ENCODE measurements at places on chromosomes 5 and 9.

GRCh38 chr5:177592905-177593304 lies 902 bp downstream of the TMED9 start:
- DNase-seq: no peak

DNA sequence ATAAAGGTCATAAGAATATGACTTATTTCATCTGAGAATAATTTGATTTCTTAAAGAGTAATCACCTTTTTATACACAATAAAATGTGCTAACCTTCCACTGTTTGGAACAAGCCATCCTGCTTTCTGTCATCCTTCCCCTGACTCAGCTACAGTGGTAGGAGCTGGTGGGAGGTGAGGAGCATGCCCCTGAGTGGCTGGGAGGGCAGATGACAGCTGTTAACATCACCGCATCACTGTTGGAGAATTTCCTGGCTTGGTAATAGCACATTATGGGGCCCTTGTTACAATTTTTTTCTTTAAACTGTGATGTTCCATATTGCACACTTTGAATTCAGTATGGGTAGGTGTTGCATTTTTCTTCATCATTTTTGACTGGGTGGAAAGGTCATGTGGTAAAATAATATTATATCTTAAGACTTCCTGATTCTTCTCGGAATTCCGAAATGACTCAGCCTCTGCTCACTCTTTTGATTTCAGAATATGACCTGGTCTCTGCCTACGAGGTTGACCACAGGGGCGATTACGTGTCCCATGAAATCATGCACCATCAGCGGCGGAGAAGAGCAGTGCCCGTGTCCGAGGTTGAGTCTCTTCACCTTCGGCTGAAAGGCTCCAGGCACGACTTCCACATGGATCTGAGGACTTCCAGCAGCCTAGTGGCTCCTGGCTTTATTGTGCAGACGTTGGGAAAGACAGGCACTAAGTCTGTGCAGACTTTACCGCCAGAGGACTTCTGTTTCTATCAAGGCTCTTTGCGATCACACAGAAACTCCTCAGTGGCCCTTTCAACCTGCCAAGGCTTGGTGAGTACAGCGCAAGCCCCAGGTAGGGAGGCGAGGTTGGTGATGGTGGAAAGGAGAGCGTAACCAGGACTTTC lies 5.8 kb downstream of the ADAMTS16 start:
- no peak for DNase-seq

GRCh38 chr5:80234116-80234948 lies 21.5 kb downstream of the SERINC5 start:
- DNase-seq: no peak

DNA sequence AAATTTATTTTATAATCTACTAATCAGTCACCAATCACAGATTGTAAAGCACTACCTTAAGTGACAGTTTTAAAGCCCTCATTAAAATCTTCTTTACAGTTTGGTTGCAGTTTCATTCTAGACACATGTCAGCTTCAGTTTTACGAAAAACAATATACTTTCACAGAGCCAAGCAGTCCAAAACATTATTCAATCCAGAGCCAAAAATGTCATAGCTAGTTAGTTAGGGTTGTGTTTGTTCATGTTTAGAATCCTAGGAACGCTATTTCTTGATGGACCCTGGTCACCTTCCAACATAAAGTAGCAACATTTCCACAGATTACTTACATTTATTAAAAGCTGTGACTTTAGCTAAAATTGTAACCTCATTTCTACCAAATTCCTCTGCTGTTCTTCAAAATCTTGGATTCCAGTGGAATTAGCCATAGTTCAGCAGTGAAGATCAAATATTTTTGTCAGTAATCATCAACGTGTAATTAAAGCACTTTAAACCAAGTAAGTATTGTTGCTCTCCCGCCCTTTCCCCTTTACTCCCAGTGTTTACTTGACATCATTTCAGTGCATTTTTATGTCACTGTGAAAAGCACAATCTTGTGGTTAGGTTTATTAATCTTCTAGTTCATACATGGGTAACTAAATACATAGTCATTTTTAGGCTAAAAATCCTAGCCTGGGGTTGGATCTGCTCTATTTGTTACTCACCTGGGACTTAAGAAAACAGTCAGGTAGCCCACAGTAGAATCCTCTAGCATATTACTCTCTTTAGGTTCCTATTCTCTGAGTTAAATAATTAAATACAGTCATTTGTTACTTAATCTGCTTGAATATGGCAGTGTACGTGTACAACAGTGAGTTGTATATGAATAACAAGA lies 74.3 kb downstream of the NIPBL start:
- DNase-seq: no peak

DNA sequence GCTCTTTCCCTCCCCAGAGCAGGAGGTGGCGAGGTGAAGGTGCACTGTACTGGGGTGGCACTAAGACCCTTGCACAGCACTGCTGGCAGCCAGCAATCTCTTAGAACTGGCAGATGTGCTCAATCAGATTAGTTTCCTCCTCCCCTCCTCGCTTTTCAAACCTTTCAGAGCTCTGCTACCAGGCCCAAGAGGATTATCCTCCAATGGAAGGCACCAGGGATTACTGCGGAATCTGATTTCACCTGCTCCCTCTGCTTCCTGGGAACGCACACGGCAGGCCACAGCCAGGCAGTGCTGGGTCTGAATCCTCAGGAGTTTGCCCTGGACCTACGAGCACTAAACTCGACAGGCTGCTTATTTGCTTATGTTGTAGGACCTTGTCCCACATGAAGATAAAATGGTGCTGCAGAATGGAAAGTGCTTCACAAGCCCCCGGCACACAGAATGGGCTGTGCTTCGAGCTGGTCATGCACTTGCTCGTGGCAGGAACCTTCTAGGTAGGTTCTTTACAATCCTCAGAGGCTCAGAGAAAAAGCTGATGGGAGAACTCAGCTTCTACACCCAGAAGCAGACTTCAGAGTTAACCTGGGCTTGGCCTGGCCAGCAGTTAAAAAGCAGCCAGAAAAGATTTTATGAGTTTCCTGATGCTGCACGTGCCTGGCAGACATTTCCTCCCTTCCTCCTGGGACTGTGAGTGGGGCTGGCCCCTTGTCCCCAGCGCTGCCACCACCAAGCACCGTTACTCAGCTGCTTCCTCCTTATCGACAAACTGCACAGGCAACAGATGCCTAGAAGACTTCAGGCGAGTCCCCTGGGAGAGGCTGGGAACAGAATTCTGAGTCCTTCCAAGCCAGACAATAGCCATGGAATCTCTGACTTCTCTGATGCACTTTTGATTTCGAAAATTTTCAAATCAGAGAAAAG lies 33.1 kb downstream of the FABP6 start:
- no peak for DNase-seq

- no peak for DNase-seq
Observed at GRCh38 chr5:72498284-72498683, 8.9 kb downstream of the ZNF366 start.

GRCh38 chr5:148393390-148393741 lies 9.6 kb downstream of the FBXO38 start:
- no peak for DNase-seq

DNA sequence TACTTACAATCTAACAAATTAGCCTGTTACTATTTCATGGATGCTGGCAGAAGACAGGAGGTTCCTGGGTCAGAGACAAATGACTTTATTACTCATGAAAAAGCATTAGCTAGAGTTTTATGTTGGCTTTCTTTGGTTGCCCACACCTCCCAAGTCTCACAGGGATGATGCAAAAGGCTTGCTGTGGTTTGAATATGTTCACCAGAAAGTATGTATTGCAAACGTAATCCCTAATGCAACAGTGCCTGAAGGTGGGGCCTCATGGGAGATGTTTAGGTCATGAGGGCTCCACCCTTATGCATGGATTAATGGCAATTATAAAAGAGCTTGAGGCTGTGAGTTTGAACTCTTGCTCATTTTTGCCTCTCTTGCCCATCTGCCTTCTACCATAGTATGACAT lies 28.5 kb downstream of the DPYSL3 start:
- no peak for DNase-seq

DNA sequence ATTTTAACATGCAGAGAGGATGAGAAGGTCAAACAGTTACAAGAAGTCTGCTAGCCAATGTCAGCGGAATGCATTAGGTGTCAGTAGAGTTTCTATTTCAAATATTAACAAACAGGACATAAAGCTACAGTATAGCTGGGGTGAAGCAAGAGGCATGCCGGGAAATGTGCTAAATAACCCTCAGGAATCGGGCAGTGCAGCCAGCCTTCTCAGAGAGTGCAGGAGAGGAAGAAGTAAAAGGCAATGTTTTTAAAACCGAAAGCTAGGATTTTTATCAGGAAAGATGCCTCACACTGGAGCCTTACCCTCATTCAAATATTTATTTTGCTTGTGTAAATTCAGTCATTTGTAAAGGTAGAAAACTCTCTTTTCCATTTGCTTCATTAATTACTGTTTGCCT lies 59.1 kb upstream of the SH3GL2 start:
- no peak for DNase-seq

DNA sequence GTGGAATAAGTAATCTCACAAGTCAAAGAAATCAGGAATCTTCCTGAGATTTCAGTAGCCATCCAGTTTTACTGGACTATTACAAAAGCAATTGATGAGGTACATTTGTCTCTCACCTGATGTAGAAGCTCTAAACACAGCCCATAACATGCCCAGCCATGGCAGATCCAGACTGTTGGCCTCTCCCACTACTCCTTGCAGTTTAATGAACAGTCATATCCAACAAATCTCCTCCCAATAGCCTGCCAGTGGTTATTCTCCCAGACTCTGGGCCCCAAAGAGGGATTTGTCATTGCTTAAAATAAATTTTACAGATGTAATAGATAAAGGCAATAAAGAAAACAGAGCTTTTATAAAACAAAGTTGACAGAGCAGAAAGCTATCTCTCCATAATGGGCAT lies 80.8 kb downstream of the ZNF608 start:
- no peak for DNase-seq

DNA sequence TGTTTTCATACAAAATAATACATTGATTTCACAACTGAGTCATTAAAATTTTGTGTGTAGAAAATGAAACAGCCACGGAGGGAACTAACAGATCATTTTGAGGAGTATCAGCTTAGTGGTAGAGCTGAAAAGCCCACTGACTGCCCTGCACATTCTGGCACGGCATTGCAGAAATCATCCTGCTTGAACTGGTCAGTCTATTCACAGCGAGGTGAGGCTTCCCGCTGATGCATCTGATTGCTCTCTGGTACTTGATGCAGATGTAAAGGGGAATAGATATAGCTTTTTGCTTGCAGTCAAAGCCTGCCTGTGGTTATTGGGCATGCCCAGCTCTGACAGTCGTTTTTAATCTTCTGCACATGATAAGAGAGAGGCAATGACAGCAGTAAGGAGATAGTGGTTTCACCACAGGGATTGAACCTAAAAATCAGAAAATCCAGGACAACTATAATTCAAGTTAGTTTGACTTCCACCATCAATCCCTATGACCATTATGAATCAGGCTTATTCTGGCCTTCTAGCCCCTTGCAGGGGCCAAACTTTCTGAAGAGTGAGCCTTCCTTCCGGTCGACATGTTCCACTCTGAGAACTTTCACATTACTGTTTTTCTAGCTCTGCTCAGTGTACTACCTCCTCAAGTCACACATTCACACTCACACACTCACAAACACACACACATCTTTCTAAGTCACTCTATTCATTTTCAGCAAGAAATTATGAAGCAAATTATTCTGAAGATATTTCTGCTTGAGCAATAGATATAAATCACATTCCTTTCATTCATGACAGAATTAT lies 782.8 kb upstream of the NUDT12 start:
- DNase-seq: no peak

DNA sequence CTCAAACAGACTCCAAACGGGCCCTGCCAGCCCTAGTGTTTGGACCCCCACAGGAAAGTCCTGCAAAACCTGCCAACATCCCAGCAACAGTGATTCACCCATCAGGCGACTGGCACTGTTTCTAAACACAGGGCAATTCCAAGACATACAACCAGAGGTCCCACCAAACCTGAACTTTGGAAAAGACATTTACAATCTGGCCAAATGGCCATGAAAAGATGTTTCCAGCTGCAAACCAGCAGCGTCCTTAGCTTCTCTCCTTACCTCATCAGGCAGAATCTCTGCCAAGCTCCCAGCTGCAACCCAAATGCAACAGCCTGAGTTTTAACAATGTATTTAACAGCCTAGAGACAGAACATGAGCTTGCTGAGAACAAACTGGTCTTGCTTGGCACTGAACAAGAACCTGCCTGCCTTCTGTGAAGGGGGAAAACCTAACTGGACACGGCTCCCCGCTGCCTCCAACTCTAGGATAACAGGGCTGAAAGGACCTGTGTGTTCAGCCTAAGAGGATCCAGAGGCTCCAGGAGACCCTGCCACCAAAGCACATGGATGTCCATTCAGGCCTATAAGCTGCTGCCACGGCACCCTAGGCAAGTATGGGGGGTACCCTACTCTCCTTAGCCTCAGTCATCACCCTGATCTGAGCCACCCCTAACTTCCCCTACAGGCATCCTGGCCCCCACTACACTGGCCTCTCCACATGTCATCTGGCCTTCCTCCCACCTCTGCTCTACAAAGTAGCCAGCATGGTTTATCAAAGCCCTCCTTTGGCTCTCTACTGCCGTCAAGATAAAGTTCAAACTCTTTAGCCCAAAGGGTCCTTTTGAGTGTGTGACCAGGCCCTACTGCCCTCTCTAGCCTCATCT lies 5.6 kb downstream of the P4HA2 start:
- no peak for DNase-seq

DNA sequence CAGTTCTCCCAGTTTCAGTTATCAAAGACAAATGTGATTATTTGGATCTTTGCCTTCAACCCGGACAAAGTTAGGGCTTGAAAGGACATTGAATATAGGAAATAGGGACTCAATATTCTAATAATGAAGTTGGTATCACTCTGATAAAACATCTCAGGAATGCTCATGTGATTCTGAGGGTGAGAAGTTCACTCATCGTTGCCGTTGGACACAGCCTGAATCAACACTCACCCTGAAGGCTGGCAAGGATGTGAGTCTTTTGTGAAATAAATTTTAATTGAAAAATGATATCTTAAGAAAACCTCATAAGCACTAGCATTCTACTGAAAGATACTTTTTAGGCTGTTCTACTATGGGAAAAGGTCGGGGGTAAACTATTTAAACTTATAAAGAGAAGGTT lies 44.8 kb upstream of the C9orf72 start:
- DNase-seq: no peak

GRCh38 chr5:20556115-20556763 lies 568.2 kb upstream of the CDH18 start:
- no peak for DNase-seq

DNA sequence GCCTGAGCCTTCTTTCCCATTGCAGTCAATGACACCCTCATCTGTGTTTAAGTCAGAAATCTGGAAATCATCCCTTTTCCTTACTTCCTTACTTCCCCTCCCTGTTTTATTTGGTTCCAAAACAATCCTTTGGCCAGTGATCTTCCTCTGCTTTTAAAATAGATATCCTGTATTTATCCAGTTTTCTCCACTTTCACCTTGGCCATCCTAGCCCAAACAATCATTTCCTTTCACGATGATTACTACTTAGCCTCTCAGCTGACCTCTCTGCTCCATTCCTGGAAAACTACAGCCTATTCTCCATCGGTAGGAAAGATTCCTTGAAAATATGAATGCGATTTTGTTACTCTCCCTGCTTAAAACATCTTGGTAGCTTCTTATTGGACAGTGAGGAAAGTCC lies 565.4 kb downstream of the TLR4 start:
- no peak for DNase-seq

DNA sequence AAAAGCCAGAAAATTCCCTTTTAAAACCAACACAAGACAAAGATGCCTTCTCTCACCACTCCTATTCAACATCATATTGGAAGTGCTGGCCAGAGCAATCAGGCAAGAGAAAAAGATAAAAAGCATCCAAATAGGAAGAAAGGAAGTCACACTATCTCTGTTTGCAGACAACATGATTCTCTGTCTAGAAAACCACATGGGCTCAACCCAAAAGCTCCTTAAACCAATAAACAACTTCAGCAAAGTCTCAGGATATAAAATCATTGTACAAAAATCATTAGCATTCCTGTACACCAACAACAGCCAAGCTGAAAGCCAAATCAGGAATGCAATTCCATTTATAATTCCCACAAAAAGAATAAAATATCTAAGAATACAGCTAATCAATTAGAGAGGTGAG lies 112.0 kb downstream of the ADAMTSL1 start:
- DNase-seq: no peak
